ENCODE measurements at places on chromosomes 11 and 22. TPM values are rescaled to one million over a fixed set of nuclear protein-coding genes. Genes with fewer than 3 reads are reported as not detected.

DNA sequence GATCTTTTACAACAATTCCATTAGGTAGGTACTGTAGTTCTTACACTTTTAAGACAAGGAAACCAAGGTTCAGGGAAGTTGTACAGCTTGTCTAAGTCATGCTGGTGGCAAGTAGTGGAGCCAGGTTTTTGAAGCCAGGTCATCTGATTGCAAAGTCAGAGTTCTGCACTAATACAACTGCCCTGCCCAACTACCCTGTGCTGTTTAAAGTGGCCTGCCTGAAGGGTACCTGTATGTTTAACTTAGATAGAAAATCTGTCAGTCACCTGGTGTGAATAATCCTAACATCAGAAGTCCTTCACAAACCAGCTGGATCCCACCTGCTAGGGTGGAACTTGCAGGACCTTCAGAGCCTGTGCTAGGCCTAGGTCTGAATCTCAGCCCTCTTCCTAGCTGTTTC lies 44.2 kb downstream of the ARFGAP2 start:
- DNase-seq: no peak

GRCh38 chr11:5684036-5684645 lies 733 bp downstream of the TRIM5 start:
- no peak for DNase-seq

DNA sequence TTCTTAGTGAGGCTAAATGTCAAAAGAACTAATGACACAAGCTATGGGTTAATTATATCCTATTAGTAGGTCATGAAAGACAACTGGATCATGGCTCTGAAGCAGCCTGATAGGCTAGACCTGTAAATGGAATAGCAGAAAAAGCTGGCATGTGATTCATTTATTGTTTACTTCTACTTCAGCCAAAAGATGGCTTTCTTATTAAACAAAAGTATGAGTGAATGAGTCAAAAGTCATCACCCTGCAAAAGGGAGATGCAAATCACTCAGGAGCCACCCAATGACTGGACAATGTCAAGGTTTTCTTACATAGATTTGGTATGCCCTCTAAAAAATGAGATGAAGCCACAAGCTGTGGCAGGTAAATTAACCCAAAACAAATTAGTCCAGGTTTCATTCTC lies 138.0 kb downstream of the TRPC6 start:
- DNase-seq: no peak

DNA sequence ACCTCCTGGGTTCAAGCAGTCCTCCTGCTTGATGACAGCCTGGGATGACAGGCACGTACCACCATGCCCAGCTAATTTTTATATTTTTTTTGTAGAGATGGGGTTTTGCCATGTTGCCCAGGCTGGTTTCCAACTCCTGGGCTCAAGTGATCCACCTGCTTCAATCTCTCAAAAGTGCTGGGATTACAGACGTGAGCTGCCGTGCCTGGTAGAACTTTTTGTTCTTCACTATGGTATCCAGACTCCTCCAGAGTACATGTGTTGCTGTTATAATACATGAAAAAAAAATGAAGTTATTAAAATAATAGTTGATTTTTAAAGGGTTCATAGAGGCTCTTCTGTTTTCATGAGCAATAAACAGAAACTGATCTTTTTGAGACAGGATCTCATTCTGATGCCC lies 29.6 kb downstream of the ZNF143 start:
- no peak for DNase-seq

GRCh38 chr22:47009304-47010101 lies 247.1 kb downstream of the TBC1D22A start:
- DNase-seq: no peak

DNA sequence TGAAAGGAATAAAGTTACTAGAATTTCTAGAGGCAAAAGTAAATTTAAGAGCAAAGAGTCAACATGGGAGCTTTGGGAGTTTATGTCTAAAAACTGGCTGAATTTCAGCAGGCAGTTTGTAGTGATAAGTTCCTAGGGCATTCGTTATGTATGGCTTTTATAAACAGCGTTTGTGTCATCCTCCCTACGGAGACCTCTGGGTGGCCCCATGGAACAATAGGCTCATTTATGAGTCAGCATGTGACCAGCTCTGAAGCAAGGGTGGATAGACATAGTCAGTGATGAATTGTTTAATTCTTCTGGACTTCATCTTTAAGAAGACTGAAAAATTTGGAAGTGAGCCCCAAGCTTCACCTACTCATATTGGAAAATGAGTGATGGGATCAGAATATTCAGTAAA lies 37.1 kb downstream of the SVIP start:
- DNase-seq: peak; percentile 18

GRCh38 chr11:11533057-11533456 lies 88.7 kb downstream of the GALNT18 start:
- DNase-seq: no peak

DNA sequence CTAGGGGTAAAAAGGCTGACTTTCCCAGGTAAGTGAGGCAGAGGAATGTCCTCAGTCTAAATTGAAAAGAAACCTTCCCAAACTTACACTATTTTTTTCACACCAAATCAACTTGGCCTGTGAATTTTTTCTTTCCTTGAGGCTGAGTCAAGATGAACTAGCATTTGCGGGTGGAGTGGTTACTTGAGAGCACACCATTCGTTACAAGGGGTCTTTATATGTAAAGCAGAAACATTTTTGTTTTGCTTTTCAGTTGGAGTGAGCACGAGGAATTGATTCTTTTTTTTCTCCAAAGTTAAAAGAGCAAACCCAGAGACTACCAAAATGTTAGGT lies 36.4 kb downstream of the MAML2 start:
- DNase-seq: no peak

- no peak for DNase-seq
Measured at GRCh38 chr11:109514313-109515018, 92.5 kb downstream of the C11orf87 start.

- DNase-seq: no peak
Measured at GRCh38 chr22:29445508-29445907, 7.1 kb downstream of the RFPL1 start.

DNA sequence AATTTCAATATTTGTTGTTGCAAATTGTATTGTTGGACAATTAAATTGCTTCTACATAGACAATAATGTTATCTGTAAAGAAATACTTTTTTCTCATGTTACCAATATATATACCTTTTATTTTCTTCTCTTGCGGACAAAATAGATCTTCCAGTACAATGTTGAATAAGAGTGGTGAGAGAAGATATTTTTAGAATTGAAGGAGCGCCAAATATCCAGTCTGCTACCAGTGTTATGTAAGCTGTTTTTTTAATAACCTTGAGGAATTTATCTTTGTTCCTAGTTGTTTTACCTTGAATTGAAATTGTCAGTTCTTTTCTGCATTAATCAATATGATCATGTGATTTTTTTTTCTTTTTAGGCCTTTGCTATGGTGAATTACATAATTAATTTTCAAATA lies 1702.5 kb upstream of the RAG2 start:
- DNase-seq: no peak

DNA sequence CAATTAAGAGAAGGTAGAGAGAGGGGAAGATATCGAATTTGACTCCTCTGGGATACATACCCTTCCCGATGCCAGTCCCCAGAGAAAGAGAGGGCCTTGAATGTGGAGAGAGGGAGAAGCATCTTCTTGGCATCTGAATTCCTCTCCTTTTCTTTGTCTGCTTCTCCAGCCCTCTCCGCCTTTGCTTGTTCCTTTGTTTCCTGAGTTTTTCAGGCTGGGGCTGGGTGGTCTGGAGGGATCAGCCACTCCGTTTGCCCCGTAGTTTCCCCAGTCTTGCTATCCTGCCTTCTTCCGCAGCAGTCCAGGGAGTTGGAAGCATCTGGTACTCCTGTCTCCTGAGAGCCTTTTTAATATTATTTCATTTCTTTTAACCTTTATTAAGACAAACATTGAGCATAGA lies 107.1 kb upstream of the CADM1 start:
- no peak for DNase-seq

DNA sequence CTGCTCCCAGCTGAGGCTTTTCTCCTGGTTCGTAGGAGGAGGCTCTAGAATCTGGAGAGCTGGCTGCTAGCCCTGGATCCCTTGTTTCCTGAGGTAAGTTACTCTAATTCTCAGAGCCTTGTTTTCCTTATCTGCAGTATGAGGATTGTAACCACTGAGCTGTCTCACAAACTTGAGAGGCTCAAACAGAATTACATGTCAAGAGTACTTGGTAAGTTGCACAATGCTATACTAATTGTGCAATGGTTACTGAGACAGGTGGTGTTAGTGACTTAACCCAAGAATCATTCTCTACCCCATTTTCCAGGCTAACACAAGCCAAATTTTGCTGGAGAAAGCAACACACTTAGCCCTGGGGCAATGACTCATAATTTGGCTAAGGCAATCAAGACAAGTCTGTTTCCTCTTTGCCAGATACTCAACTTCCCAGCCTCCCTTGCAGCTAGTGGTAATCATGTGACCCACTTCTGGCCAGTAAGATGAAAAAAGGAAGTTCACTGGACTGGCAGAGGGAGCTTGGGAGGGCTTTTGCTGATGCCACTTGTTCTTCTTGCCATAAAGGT lies 348.0 kb downstream of the TENM4 start:
- peak; percentile 36 for DNase-seq

- no peak for DNase-seq
Measured at GRCh38 chr11:27084518-27084917, 43.9 kb downstream of the BBOX1 start.

DNA sequence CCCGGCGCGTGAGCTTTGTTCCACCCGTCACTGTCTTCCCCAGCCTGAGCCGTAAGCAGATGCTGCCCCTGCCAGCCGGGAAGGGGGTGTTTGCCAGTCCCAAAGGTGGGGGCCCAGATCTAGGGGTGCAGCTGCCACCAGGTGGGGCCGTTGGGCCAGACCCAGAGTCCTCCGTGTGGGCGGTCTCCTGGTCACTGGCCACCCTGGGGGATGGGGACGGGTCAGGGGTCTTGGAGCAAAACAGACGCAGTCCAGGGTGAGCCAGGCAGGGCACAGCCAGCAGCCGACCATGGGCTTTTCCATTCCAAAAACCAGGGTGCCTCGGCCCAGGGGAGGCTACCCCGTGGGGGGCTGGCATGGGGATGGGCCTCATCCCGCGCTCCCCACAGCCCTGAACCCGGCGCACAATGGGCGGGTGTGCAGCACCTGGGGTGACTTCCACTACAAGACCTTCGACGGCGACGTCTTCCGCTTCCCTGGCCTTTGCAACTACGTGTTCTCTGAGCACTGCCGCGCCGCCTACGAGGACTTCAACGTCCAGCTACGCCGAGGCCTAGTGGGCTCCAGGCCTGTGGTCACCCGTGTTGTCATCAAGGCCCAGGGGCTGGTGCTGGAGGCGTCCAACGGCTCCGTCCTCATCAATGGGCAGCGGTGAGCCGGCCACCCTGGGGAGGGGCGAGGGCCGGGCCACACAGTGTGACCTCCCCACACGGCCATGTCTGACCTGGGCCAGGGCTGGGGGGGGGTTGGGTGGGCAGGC lies 3.5 kb downstream of the MUC5B start:
- no peak for DNase-seq

DNA sequence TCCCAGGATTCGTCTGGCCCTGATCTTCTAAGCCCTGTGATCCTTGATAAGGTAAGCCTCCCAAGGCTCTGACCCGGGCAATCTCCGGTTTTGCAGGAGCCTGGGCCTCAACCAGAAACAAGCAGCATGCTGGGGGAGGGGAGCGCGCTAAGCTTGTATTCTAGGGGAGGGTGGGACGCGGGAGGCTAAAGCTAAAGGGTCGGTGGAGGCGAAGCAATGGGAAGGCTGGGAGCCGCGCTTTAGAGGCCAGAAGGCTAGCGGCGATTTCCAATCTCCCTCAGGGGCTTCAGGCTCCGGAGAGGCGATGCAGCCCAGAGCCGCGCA lies 753 bp downstream of the PTPN5 start:
- no peak for DNase-seq

DNA sequence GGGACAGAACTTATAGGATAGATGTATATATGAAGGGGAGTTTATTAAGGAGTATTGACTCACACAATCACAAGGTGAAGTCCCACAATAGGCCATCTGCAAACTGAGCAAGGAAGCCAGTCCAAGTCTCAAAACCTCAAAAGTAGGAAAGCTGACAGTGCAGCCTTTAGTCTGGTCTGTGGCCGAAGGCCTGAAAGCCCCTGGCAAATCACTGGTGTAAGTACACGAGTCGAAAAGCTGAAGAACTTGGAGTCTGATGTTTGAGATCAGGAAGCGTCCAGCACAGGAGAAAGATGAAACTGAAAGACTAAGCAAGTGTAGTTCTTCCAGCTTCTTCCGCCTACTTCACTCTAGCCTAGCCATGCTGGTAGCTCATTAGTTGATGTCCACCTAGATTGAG lies 799.6 kb upstream of the ARHGAP42 start:
- DNase-seq: no peak

DNA sequence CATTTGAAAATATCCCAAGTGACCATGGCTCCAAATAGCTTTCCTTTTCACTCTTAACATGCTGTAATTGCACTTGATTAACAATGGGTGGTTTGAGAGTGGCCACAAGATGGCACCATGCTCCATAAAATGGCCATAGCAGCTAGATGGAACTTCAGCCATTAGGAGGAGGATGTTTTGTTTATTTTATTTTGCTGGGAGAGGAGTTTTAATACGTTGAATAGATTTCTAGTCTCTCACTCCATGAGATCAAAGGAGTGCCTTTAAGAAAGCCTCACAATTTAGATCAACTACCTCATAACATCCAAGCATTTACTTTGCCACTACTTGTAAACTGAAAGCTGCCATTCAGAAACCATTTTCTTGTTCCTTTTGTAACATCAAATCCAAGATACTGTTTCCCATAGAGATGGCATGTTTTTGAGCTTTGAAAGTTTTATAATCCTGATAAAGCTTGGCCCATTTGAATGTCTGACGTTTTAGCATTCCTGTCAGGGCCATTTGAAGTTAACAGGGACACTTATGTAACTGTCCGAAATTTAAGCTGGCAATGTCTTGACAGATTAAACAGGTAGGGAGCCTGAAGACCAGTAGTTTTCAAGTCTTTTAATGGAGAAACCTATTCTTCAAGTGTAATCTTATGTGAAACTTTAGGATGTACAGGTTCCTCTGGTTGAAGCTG lies 4.7 kb downstream of the FEN1 start:
- peak; percentile 79 for DNase-seq

- no peak for DNase-seq
Measured at GRCh38 chr22:27394806-27395404, 406.7 kb downstream of the MN1 start.

GRCh38 chr22:21591695-21592094 lies 24.2 kb downstream of the UBE2L3 start:
- peak; percentile 35 for DNase-seq

GRCh38 chr11:62603776-62604299 lies 2.2 kb upstream of the MTA2 start:
- DNase-seq: no peak

- no peak for DNase-seq
Measured at GRCh38 chr11:115197433-115197832, 306.8 kb downstream of the CADM1 start.

- no peak for DNase-seq
Measured at GRCh38 chr11:20249796-20250195, 89.5 kb upstream of the DBX1 start.

The OR51B5 gene
- 2.3 TPM for total RNA-seq

The SHANK2 gene
- total RNA-seq: 38.8 TPM

The FOLR3 gene
- total RNA-seq: not detected

The PRRG4 gene
- total RNA-seq: 2.2 TPM

The SYT13 gene
- total RNA-seq: 0.33 TPM

The SCGB2A2 gene
- total RNA-seq: 2,173 TPM

The KCNJ11 gene
- total RNA-seq: 0.80 TPM

The ANO9 gene
- total RNA-seq: 9.8 TPM

The FOLR2 gene
- 5.2 TPM for total RNA-seq

The OR8H2 gene
- total RNA-seq: not detected

The PAX6 gene
- 0.88 TPM for total RNA-seq

All from breast epithelium (tissue), 4 donors.